ENCODE measurements at places on chromosomes 5 and 9.

DNA sequence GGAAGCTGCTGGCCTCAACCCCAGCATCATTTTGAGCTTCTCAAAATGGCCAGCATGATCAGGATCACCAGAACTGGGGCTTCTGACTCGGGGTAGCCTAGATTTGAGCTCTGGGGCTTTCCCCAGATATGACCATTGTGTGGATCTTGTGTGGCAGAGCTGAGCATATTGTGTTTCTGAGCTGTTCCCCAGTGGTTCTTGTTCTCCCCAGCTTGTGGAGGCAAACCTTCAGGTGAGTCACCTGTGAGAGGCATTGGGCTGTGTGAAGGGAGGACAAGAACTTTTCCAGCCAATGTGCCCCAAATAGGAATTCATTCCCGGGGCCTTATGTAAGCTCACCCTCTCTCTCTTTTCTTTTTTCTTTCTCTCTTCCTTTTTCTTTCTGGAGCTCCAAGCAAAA is 80.7 kb upstream of the PITX1 start:
- no peak overlapping the region for H3K4me3 ChIP-seq
- no peak for DNase-seq
- H3K27me3 ChIP-seq = no peaks in the 10 kb centered on the region

GRCh38 chr5:172659909-172660628 is 19.0 kb downstream of the NEURL1B start:
- H3K27me3 ChIP-seq = no peaks in the 10 kb centered on the region
- peaks cover 19% of the 10 kb centered on the region for H3K36me3 ChIP-seq
- H3K27ac ChIP-seq = peak overlapping the region; percentile 90
- no peak overlapping the region for H3K4me3 ChIP-seq

DNA sequence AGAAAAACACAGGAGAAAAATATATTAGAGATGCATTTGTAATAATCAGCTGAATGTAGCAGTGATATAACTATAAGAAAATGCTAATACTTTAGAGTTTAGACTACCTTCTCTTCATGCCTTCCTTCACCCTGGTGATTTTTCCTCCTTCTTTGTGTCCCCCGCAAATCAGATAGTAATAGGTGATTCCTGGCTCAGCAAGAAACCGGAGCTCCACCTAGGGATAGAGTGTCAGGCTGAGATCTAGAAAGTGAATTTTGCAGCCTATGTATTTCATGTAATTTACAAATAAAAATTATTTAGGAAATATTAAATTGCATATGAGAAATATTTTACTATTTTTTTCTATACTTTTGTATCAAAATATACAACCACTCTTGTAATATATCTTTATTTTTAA is 109.8 kb upstream of the ST8SIA4 start:
- no peak overlapping the region for H3K27ac ChIP-seq
- no peaks in the 10 kb centered on the region for H3K4me1 ChIP-seq
- H3K27me3 ChIP-seq = no peaks in the 10 kb centered on the region
- DNase-seq = no peak
- no peaks in the 10 kb centered on the region for H3K36me3 ChIP-seq

- peaks cover 59% of the 10 kb centered on the region for H3K27me3 ChIP-seq
- no peak overlapping the region for H3K27ac ChIP-seq
- H3K4me3 ChIP-seq = no peak overlapping the region
- no peaks in the 10 kb centered on the region for H3K4me1 ChIP-seq
These were observed 25.2 kb upstream of the COL27A1 start for GRCh38 chr9:114130141-114130540.

GRCh38 chr9:128421482-128421996 is 882 bp downstream of the CERCAM start:
- no peak for DNase-seq
- H3K27me3 ChIP-seq = peaks cover 9% of the 10 kb centered on the region
- H3K4me1 ChIP-seq = peaks cover 39% of the 10 kb centered on the region
- H3K36me3 ChIP-seq = peaks cover 17% of the 10 kb centered on the region
- H3K4me3 ChIP-seq = no peak overlapping the region

- no peak for DNase-seq
- H3K27me3 ChIP-seq = no peaks in the 10 kb centered on the region
- H3K4me1 ChIP-seq = no peaks in the 10 kb centered on the region
- H3K4me3 ChIP-seq = no peak overlapping the region
- no peak overlapping the region for H3K27ac ChIP-seq
These were observed 106.7 kb downstream of the SLF1 start for GRCh38 chr5:94725142-94725541.

GRCh38 chr9:29214690-29215253 is 1641.5 kb upstream of the C9orf72 start:
- H3K4me3 ChIP-seq = peak overlapping the region; percentile 59
- H3K27ac ChIP-seq = no peak overlapping the region
- H3K36me3 ChIP-seq = no peaks in the 10 kb centered on the region

DNA sequence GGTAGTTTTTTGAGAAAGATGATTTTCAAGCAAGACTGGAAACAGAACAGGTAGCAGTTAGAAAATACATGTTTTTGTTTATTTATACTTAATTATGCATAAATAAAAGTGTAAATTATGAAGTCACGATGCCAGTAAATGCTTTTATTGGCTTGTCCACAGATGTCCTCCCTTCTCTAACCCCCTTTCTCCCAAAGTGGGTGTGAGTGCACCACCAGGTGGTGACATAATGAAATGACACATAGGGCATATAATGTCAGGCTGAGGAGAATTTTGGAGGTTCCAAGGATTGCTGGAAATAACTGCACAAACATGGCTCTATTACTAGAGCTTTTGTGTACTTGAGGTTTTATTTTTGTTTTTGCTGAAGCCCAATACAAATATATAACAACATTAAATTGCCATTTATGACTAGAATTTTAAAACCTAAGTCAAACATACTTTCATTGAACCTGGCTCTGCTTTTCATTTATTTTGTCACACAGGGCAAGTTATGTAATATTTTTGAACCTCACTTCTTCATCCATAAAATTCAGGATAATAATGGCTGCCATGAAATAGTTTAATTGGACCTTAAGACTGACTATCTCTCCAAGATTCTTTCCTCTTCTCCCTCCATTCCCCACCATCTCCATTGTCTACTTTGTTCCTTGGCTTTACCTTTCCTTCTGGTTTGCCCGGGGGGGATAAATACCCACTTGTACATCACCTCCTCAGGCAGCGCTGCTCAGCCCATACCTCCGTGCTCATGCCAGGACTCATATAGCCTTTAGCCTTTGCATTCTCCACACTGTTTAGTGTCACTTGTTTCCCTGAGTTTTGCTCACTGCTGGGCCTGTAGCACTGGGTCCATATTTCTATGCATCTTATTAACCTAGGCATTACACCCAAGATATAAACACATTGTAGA is 168.8 kb downstream of the PDE4D start:
- no peaks in the 10 kb centered on the region for H3K36me3 ChIP-seq
- H3K27me3 ChIP-seq = no peaks in the 10 kb centered on the region
- H3K27ac ChIP-seq = no peak overlapping the region
- DNase-seq = no peak
- no peak overlapping the region for H3K4me3 ChIP-seq
- H3K4me1 ChIP-seq = peaks cover 13% of the 10 kb centered on the region

GRCh38 chr9:99056886-99057664 is 47.8 kb upstream of the TGFBR1 start:
- H3K4me3 ChIP-seq = no peak overlapping the region
- peak overlapping the region; percentile 76 for H3K27ac ChIP-seq
- no peaks in the 10 kb centered on the region for H3K4me1 ChIP-seq
- DNase-seq = no peak
- no peaks in the 10 kb centered on the region for H3K27me3 ChIP-seq

- DNase-seq = no peak
- H3K4me3 ChIP-seq = no peak overlapping the region
- H3K4me1 ChIP-seq = no peaks in the 10 kb centered on the region
- peaks cover 39% of the 10 kb centered on the region for H3K36me3 ChIP-seq
- H3K27ac ChIP-seq = no peak overlapping the region
- H3K27me3 ChIP-seq = no peaks in the 10 kb centered on the region
These were observed 68.6 kb downstream of the ERMP1 start for GRCh38 chr9:5764130-5764868.

- no peak overlapping the region for H3K4me3 ChIP-seq
- DNase-seq = no peak
- H3K4me1 ChIP-seq = peaks cover 32% of the 10 kb centered on the region
- H3K36me3 ChIP-seq = no peaks in the 10 kb centered on the region
- peak overlapping the region; percentile 63 for H3K27ac ChIP-seq
These were observed 72.2 kb downstream of the MED27 start for GRCh38 chr9:132007371-132008025.

- no peaks in the 10 kb centered on the region for H3K36me3 ChIP-seq
- no peak overlapping the region for H3K27ac ChIP-seq
- no peaks in the 10 kb centered on the region for H3K27me3 ChIP-seq
These were observed 51.5 kb downstream of the AOPEP start for GRCh38 chr9:94778013-94778412.

GRCh38 chr9:125374443-125375309 is 113.0 kb downstream of the GAPVD1 start:
- no peak for DNase-seq
- H3K27ac ChIP-seq = no peak overlapping the region
- H3K27me3 ChIP-seq = no peaks in the 10 kb centered on the region
- H3K4me3 ChIP-seq = peak overlapping the region; percentile 29

- H3K4me3 ChIP-seq = no peak overlapping the region
- DNase-seq = no peak
- no peaks in the 10 kb centered on the region for H3K4me1 ChIP-seq
- no peaks in the 10 kb centered on the region for H3K27me3 ChIP-seq
- H3K36me3 ChIP-seq = no peaks in the 10 kb centered on the region
These were observed 7.4 kb upstream of the IFNA1 start for GRCh38 chr9:21432672-21433425.

- no peaks in the 10 kb centered on the region for H3K4me1 ChIP-seq
- no peak overlapping the region for H3K4me3 ChIP-seq
These were observed 43.6 kb upstream of the TRAF1 start for GRCh38 chr9:120970244-120970643.

DNA sequence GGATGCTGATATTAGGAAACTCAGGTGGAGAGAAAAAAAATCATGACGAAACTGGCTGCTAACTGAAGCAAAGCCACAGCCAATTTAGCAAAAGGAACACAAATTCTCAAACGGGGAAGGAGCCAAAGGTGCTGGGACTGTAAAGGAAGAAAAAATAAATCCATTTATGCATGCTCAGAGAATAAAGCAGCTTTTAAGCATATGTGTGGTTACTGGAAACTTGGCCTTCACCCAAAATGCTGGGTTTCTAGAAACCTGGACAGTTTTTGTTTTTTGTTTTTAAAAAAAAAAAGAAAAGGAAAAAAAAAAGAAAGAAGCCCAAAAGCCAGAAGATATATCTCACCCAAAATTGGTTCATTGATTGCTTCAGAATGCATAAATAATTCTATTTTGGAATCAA is 8.0 kb downstream of the WHRN start:
- DNase-seq = no peak
- H3K27ac ChIP-seq = no peak overlapping the region
- no peaks in the 10 kb centered on the region for H3K4me1 ChIP-seq
- no peaks in the 10 kb centered on the region for H3K36me3 ChIP-seq
- H3K27me3 ChIP-seq = no peaks in the 10 kb centered on the region

GRCh38 chr5:141172381-141173204 is at the start of gene PCDHB7:
Gene PCDHB7, plus strand, starts transcription at chr5:141172644. Its CDS starts 192 bp downstream, at chr5:141172836.
- DNase-seq = no peak
- H3K4me3 ChIP-seq = peak within 1 kb of the TSS; percentile 24
- H3K27me3 ChIP-seq = no peaks in the 10 kb centered on the region
- H3K27ac ChIP-seq = no peak within 1 kb of the TSS

Measured in esophagus squamous epithelium (tissue), 5 donors.